Epithelial cell of proximal tubule (primary cell): ENCODE measurements at places on chromosomes 11 and 22. TPM values are rescaled to one million over a fixed set of nuclear protein-coding genes. Genes with fewer than 3 reads are reported as not detected.

Gene ZNF70
- 2.2 and 2.5 TPM in 2 replicates for total RNA-seq

Gene TENM4
- total RNA-seq, result 12.6 and 22.2 TPM in 2 replicates

Gene KREMEN1
- 4.8 and 10.8 TPM in 2 replicates for total RNA-seq

Gene SMIM35
- not detected in 2 replicates for total RNA-seq

Gene RPL3
- total RNA-seq, result 1,634 and 2,001 TPM in 2 replicates

Gene NXPE4
- total RNA-seq, result not detected in 2 replicates

Gene KRTAP5-11
- not detected in 2 replicates for total RNA-seq

Gene SCGB1A1
- total RNA-seq, result not detected in 2 replicates

Gene SBF1
- 56.6 and 59.0 TPM in 2 replicates for total RNA-seq

Gene TMPRSS13
- 0.51 and 0.63 TPM in 2 replicates for total RNA-seq

Gene TOLLIP
- total RNA-seq, result 22.0 and 28.5 TPM in 2 replicates

Gene OR52H1
- total RNA-seq, result not detected in 2 replicates

Gene GAB4
- total RNA-seq, result not detected in 2 replicates

Gene OR51E1
- not detected in 2 replicates for total RNA-seq

Gene CASP5
- not detected in 2 replicates for total RNA-seq

Gene PTS
- 53.6 and 57.2 TPM in 2 replicates for total RNA-seq

Gene SLC22A12
- total RNA-seq, result not detected in 2 replicates

Gene PHF21B
- total RNA-seq, result 0.07 and 2.0 TPM in 2 replicates

Gene TMEM86A
- 0.92 and 2.0 TPM in 2 replicates for total RNA-seq

Gene EFCAB6
- 0.07 and 0.23 TPM in 2 replicates for total RNA-seq

Gene CALCA
- total RNA-seq, result 0.29 TPM in 1 of 2 replicates, not detected in the other

Gene FBXO7
- 89.7 and 91.0 TPM in 2 replicates for total RNA-seq

Gene CFAP300
- total RNA-seq, result 0.72 and 10.0 TPM in 2 replicates

Gene C11orf21
- total RNA-seq, result not detected in 2 replicates

Gene GGTLC3
- not detected in 2 replicates for total RNA-seq

Gene PRRG4
- total RNA-seq, result 2.7 and 3.1 TPM in 2 replicates

Gene ELF5
- total RNA-seq, result not detected in 2 replicates
